HTR-8/SVneo (cell line): ENCODE measurements at places on chromosomes 1 and 21.

DNA sequence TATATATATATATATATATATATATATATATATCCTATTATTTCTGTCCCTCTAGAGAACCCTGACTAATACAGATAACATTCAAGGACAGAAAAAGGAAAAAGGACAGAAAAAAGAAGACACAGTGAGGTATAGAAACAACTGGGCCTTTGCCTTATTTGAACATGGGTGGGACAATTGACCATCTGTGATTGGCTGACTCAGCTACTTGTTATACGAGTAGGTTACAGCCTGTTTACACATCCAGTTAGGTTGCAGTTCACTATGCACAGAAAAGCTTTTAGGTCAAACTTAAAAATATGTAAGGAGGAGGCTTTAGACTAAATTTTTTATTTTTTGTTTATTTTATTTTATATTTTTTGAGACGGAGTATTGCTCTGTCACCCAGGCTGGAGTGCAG lies 39.8 kb upstream of the RGS8 start:
- no peak for DNase-seq

DNA sequence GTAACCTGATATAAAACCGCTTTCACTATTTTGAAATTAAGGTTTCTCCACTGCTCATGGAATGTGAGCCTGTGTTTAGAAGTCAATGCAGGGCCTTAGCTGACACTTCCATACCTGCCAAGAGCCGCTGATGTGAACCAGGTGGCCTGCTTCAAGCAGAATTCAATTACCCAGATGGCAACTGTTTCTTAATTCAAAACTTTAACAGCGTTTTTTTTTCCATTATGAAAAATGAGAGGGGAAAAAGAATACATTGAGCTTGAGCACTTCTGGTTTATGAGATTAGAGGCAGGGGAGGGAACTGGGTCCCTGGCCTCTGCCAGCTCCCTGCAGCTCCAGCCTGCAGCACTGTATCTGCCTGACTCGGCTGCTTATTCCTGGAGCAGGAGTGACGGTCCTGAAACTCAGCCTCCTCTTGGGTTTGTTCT lies 7.7 kb upstream of the ATP1A1 start:
- DNase-seq = no peak

- no peak for DNase-seq
These were observed 180.0 kb upstream of the LMO4 start for GRCh38 chr1:87148661-87149060.

DNA sequence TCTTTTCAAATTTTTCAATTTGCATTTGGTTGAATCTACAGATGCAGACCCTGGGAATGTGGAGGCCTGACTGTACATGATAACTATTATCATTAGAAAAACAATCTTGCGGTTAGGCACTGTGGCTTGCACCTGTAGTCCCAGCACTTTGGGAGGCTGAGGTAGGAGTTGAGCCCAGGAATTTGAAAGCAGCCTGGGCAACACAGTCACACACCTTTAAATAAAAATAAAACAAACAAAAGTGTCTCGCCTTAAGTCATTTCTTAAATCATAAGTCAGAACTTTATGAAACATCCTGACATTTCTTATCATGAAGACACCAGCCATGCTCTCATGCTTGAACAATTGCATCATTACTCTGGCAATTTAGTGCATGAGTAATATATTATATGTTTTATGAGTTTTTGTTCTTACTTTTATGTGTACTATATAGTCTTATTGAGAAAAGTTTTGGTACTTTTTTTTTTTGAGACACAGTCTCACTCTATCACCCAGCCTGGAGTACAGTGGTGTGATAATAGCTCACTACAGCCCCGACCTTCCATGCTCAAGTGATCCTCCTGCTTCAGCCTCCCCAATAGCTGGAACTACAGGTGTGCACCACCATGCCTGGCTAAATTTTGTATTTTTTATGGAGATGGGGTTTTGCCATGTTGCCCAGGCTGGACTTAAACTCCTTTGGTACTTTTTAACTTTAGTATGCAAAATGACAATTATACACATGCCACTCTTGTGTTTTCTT lies 7.8 kb downstream of the TBX19 start:
- no peak for DNase-seq

GRCh38 chr1:197904126-197904787 lies 1.8 kb downstream of the C1orf53 start:
- no peak for DNase-seq
